ENCODE measurements at places on chromosomes 13 and 19. TPM values are rescaled to one million over a fixed set of nuclear protein-coding genes. Genes with fewer than 3 reads are reported as not detected.

ZNF470 gene
- 1.7 TPM for total RNA-seq

TYROBP gene
- total RNA-seq: not detected

GNG7 gene
- 0.06 TPM for total RNA-seq

PSG1 gene
- 0.21 TPM for total RNA-seq

SCEL gene
- total RNA-seq: 0.61 TPM

LCP1 gene
- 0.26 TPM for total RNA-seq

CGB8 gene
- total RNA-seq: 5.3 TPM

TEX101 gene
- not detected for total RNA-seq

C19orf53 gene
- total RNA-seq: 198 TPM

PSG6 gene
- total RNA-seq: 0.13 TPM

SULT2A1 gene
- total RNA-seq: not detected

SYCN gene
- not detected for total RNA-seq

INSL3 gene
- 0.47 TPM for total RNA-seq

MEIOSIN gene
- total RNA-seq: not detected

ANGPTL4 gene
- 41.1 TPM for total RNA-seq

C5AR1 gene
- 1.3 TPM for total RNA-seq

Data from A549 treated with DMSO at 1 μM for 4 hours (cell line).